NCI-H526 (cell line): ENCODE measurements at places on chromosomes 3 and 15.

- DNase-seq, result no peak
Observed at GRCh38 chr3:156102267-156102931, 18.0 kb upstream of the KCNAB1 start.

DNA sequence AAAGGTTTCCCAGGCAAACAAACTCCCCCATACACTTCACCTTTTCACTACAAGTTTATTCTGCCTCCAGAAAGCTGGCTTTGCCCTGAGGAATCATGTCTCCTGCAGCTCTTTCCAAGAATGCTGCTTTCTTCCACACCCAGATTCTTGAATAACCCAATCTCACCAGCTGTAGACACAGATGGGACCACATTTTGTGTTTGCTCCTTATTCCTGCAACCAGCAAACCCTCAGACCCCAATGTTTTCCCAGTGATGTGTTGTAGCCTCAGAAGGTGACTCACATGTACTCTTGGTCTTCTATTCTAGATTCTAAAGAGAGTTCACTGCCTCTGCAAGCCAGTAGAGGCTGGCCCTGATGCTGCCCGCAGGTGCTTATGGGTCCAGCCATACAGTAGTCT is 23.6 kb upstream of the TRIM59 start:
- no peak for DNase-seq

DNA sequence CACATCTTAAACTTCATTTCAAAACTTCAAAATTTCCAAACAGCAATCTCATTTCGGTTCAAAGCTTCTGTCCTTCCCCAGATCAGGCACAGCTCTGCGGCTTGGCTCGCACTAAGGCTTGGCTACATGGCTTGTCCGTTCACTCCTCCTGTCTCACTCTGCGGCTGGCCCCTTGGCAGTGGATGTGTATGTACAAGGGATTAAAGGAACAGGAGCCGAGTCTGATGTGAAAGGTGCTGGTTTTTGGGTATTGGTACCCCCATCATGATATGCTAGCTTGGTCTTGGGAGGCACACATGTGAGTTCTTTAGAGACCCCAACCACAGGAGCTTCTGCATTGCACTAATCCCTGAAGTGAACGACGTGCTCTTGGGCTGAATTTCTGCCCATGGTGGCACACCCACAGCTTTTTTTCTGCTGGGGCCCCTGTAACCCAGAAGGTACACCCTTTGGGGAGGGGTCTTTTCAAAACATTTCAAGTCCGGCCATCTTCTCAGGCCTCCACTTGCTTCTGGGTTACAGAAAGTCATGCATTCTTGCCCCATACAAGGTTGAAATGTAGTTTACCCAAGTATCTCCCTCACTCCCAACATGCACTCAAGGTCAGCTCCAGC is 12.6 kb downstream of the TM6SF1 start:
- no peak for DNase-seq

DNA sequence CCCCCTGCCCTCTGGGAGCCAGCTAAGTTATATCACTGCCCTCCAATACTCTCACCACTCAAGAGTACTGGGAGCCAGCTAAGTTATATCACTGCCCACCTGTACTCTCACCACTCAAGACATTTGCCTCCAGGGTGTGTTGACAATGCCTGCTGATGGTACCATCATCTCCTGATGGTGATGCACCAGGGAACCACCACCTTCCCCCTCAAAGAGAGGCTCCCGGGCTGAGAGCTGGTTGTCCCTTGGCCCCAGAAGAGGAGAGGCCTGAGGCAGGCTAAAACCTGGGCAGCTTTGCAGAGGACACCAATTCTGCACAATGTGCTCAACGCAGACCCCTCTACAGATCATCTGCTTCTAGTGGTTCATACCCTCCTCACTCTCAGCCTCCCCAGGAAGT is 7.5 kb upstream of the HAPLN3 start:
- no peak for DNase-seq

- no peak for DNase-seq
Observed at GRCh38 chr3:113193288-113193687, 18.1 kb upstream of the BOC start.

GRCh38 chr3:124663690-124664089 is 66.6 kb upstream of the UMPS start:
- DNase-seq, result no peak

GRCh38 chr15:36050899-36051298 is 504.9 kb upstream of the DPH6 start:
- no peak for DNase-seq

DNA sequence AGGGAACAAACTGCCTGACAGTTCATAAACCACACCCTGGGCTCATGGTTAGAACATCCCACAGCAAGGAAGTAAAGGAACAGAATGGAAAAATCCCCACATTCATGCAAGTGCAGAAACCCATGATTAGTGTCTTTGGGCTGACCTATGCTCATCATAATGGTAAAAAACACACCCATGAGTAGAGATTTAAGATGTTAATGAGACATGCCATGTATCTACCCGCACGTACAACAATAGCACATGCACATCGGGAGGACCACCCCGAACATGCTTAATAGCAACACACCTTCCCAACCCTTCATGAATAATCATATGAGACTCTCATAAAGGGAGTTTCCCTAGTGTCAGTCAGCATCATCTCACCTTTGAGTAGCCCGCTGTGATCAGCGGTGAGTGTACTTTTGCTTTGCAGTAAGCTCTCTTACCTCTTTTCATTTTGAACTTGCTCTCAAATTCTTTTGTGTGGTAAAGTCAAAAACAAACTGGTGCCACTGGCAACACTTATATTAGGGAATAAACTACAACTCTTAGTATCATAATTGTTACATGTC is 23.2 kb downstream of the ZBED2 start:
- no peak for DNase-seq

GRCh38 chr15:90790561-90790960 is 73.4 kb downstream of the BLM start:
- no peak for DNase-seq

GRCh38 chr3:194592798-194593752 is 40.1 kb downstream of the TMEM44 start:
- DNase-seq, result no peak
